Anterior cingulate cortex (tissue), 58 donors: ENCODE measurements at places on chromosomes 5 and 9.

GRCh38 chr9:110143950-110144545, 63.9 kb downstream of the C9orf152 start:
- DNase-seq, result no peak

DNA sequence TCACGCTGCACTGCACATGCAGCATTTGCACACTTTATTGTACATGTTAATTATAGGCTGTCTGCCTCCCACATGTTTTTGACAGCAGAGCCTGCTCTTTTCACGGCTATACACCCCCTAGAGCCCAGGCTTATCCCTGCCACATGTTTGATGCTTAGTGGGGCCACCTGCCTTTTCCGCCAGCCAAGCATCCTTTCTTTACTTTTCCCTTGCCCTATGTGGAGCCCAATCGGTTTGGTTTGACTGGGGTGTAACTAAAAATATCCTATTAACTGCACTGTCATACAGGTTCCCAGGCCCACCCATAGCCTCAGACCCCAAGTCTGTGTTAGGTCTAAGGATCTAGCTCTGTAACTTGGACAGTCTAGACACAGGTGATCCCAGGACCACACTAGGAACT, 18.9 kb upstream of the S1PR3 start:
- no peak for DNase-seq

DNA sequence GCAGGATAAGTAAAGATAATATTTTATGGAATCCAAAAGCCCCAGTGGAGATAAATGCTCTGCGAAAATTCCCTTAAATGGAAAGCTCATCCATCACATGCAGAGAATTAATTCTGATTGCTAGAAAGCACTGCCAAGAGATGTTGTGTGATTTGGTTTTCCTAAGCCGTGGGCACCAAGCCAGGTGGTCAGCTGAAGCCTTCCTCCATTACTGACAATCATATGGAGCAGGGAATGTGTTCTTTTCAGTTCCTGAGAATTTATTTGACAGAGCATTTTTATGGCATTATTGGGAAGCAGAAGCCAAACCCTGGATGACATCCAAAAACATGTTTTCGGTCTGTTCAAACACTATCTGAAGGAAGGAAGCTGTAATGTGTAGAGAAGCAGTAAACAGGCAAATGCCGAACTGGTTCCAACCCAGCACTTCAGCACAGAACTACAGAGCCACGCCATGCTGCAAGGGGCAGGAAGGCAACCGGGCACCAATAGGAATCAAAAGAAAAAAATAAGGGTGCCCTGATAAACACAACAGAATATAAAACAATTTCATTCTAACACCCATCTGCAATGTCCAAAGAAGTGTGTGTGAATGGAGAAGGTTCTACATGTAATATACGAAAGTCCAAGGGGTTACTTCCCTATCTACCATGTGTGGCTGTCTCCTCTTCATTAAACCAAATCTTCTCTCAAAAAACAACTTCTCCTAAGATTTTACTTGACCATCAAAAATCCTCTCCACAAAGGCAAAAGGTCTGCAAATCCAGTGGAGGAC, 12.3 kb downstream of the ARSB start:
- peak; percentile 17 for DNase-seq

DNA sequence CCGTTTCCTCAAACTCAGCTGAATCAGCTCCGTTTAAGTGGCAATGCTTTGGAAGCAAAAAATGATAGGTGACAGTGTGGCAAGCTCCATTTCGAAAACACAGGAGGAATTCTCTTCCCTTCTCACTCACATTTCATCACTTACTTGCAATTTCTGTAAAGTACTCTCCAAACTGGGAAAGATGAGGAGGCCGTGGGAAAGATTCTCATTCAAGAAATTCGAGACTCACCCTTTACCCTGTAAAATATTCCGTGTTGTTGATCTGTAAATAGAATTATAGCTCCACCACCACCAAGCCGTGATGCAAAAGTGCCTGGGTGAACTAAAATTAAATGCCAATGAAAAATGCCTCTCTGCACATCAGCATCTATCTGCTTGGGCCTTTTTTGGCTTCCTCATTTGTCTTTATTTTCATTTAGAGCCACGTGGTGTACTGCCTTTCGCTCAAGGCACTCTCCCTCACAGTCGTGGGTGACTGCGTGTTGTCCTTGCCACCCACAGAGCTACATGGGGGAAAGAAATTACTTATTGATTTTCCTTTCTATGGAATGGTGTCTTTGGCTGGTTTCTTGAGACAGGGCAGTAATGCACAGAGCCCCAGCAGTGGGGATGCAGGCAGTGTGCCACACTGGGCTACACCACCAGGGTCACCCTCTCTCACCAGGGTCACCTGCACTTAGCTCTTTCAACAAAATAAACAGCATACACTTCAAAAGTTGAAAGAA, 289.3 kb upstream of the TAS2R1 start:
- DNase-seq, result no peak

DNA sequence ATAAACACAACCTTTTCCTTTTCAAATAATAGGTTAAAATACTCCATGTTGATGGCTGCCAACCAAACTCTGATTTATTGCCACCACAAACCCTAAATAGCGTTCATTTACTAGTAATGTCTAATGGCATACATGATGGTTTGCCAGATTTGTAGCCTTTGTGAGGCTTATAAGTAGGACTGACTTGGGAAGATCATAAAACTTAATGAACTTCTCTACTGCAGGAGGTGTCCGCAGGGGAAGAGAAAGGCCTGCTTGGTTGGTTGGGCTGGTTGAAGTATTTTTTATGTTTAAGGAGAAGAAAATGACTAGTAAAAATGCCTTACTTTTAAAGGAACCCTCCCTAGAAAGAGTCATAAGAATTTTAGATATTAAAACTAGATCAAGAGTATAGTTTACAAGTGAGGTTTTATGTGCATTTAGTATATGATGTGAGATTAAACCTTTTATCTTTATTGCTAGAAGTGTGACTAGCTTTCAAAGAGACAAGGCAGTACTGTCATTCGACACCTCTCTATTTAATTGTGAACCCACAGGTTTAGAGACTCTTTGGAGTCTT, 5.0 kb downstream of the PBX3 start:
- DNase-seq, result no peak

- DNase-seq, result no peak
Observed at GRCh38 chr5:80592105-80592504, 22.0 kb upstream of the ANKRD34B start.

DNA sequence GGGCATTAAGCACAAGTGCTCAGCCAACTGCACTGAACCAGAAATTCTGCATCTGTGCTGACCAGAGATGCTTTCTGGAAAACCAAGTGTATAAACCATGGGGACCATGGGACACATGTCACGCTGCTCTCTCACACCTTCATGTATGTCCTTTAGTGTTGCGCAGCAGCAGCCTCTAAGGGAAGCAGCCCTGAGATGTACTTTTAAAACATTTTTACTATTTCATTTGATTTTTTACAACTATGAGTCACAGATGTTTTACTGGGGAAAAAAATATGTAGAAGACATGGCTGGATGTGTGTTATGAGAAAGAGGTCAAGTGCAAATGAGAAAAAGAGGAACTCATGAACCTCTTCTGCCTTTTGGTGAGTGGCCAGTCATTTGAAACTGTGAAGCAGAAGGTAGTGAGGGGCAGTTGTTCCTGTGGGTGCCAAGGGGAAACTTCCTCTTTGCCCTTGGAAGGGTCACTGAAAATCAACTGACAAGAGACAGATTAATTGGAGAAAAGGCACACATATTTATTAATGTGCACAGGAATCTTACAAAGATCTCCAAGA, 31.4 kb upstream of the SYK start:
- DNase-seq, result no peak

GRCh38 chr5:179488491-179488890, 61.9 kb upstream of the RUFY1 start:
- no peak for DNase-seq

GRCh38 chr5:123813937-123814624, 302.1 kb downstream of the CSNK1G3 start:
- DNase-seq, result no peak

GRCh38 chr5:110852053-110852452, 113.2 kb downstream of the SLC25A46 start:
- DNase-seq, result no peak

- DNase-seq, result no peak
Observed at GRCh38 chr5:61576556-61576955, 244.5 kb downstream of the ZSWIM6 start.

DNA sequence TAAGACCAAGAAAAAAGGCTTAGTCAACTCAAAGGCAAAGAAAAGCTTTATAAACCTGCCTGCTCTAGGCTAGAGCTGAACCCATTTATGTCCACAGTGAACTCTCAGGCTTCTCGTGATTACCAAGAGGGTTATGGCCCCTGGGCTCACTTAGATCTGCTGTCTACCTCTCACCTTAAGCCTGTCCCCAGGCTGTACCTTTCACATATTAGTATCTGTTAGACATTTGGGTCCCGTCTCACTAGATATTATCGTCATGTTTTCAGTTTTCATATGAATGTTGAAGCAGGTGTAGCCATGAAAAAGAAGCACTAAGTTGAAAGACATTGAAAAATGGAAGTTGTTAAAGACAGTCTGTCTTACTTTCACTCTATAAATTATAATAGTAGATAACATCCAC, 75.2 kb upstream of the COX7C start:
- no peak for DNase-seq
